ENCODE measurements at places on chromosomes 11 and 22. TPM values are rescaled to one million over a fixed set of nuclear protein-coding genes. Genes with fewer than 3 reads are reported as not detected.
A peak's percentile ranks its signal among the peaks of the same experiment; 100 is the strongest.

DNA sequence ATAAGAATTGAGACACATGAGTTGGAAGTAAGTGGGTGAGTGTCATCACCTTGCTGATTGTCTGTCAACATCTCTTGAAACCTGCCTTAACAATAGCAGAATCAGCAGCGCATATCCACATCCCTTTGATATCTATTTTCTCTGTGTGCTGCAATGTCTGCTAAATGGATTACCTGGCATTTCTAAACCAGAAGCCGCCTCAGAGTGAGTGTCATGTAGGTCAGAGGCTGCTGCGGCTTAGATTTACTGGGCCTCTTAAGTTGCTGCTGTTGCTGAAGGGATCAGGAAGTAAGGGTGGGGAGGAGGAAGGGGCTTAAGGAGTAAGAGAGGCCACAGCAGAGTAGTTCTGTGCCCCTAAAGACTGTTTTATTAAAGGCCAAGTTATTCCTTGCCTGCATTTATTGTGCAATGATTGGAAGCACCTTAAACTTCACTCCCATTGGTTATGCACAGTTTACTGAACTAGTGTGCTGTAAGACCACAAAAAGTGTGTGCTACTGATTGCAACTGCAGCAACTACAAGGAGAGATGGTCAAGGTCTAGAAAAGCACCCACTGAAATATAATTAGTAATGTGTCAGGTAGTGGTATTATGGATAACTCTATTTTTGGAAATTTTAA is 29.8 kb upstream of the TMEM41B start:
- DNase-seq = no peak

DNA sequence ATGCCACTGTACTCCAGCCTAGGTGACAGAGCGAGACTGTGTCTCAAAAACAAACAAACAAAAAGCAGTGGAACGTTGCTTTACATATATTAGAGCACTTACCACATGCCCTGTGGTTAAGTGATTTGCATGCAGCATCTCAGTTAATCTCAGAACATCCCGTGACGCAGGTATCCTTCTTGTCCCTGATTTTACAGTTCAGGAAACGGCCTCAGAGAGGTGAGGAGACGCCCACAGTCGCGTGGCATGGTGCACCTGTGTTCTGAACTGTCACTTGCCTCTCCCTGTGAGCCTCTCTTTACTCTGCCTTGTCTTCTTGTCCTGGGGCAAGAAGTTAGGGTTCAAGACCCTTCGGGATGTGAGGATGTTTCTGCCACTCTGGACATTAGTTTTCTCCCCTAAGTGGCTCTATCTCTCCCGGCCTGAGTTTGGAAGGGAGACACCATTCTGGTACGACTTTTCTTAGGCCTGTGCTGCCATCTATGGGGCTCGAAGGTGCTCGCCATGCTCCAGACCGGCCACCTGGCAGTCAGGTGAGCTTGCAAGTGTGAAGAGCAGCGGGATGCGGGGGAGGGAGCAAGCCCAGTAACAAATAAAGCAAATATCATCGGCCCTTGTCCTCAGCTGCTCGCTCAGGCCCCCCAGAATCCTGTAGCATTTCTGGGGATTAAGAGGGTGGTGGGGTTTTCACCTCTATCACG is 25.6 kb downstream of the YWHAH start:
- DNase-seq = peak; percentile 85

DNA sequence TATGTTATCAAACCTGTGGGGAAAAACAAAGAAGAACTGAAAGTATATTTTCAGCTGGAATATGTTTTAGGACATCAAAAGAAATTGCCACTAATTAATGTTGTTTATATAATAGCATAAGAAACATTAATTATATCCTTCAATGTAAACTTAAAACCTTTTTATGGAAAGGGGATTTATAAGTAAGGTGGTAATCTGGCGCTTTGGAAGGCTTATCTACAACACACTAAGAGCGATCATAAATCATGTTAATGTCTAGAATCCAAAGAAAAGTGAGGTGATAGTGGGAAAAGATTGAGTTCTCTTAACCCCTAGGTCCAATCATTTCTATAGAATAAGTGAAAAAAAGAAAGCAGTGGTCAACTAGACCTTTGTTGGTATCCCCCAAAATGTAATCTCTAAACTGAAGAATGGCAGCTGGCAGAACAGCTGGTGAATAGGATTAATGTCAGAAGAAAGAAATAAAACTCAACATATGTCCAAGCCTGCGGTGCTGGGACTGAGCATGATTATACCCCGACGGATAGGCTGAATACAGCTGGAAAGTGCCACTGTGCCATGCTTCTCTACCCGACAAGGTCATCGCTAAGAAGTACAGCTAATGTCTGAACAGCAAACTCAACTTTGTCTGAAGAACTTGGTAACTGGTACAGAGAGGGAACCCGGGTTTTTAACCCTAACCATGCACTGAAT is 64.0 kb downstream of the SOX6 start:
- DNase-seq = no peak

GRCh38 chr11:21625982-21626381 is 566.9 kb upstream of the ANO5 start:
- DNase-seq = peak; percentile 4

GRCh38 chr11:63573881-63574855 is 11.0 kb upstream of the PLAAT2 start:
- DNase-seq = peak; percentile 56

- peak; percentile 4 for DNase-seq
Measured at GRCh38 chr11:75267171-75267970, 26.8 kb downstream of the TPBGL start.

DNA sequence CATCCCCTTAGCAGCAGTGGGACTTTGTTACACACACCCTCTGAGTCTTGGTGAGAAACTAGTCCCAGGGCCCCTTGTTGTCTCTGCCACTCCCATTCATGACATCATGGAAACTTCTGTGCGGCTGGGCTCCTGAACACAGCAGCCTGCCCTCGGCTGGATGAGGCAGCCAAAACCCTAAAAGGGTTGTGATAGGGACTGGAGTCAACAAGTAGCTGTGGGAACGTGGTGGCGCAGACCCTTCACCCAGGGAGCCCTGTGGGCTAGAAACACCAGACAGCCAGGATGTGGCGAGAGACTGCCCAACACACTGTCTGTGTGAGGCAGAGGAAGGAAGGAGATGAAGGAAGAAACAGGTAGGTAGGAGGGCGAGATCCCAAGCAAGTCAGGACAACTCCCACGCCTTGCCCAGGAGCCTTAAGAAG is 3.9 kb downstream of the CD3D start:
- DNase-seq = peak; percentile 97

- no peak for DNase-seq
Measured at GRCh38 chr11:36577373-36577772, 9.6 kb downstream of the RAG1 start.

DNA sequence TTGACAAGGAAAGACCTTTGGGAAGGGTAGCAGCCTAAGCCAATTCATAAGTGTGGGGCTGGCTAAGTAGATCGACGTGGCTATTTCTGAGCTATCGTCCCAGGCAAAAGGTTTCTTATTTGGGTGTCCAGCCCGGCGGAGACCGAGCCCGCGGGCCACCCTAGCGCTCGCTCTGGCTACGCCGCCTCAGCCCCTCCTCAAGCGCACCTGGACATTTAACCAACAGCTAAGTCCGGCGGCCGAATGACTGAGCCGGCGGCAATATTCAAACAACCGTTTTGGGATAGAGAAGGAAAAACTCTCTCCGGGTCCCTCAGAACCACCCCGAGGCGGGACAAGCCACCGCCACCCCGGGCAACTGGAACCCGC is 457 bp downstream of the RNF141 start:
- no peak for DNase-seq

DNA sequence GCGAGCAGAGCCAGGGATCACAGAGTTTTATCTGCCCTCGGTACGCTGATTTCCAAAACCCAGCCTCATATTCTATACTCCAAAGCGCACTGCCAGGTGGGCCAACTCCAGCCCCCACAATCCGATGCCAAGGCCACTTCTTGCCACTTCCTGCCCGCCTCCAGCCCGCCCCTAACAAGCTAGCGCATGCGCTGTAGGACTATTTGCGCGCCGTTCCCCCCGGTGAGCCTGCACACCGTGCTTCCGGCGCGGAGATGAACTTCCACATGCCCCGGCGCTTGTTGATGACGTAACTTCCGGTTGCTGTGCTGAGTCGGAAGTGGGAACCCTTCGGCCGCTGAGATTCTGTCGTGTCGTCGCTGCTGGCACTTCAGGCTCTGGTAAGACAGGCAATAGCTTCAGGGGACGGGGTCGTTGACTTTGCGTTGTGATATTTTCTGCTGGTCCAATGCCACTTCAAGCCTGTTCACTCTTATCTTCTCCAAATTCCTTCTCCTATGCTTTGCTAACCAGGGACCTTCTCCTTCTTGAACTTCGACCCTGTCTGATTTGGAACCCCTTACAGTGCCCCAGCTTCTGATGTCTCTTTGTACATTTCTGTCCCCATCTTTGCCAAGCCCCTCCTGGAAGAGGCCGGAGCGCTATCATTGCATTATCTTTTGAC is at the start of gene UBE4A:
Gene UBE4A (plus strand): TSS at position 306 of the 664 bp plus-strand sequence. CDS start 5,481 bp downstream, outside the sequence.
- peak; percentile 100 for DNase-seq

- DNase-seq = no peak
Measured at GRCh38 chr11:106961518-106961917, 56.8 kb downstream of the GUCY1A2 start.

DNA sequence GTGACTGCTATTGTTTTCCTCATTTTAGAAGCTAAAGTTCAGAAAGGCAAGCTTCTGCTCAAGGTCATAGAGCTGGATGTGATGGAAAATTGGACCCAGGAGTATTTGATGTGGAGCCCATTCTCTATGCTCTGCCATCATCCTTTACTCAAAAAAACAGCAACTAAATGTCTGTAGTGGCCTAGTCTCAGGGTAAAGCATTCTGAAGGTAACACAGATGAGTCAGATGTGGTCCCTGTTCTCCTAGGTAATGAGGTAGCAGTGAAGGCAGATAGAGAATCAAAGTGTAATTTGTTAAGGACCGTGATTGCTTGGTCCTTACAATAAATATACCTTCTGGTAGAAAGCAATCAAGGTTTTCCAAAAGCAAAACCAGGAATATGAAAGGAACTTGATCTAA is 84.4 kb upstream of the SPON1 start:
- DNase-seq = no peak

GRCh38 chr11:12066799-12067508 is 43.4 kb upstream of the MICAL2 start:
- no peak for DNase-seq

- no peak for DNase-seq
Measured at GRCh38 chr22:17807578-17808410, 33.5 kb upstream of the BID start.

DNA sequence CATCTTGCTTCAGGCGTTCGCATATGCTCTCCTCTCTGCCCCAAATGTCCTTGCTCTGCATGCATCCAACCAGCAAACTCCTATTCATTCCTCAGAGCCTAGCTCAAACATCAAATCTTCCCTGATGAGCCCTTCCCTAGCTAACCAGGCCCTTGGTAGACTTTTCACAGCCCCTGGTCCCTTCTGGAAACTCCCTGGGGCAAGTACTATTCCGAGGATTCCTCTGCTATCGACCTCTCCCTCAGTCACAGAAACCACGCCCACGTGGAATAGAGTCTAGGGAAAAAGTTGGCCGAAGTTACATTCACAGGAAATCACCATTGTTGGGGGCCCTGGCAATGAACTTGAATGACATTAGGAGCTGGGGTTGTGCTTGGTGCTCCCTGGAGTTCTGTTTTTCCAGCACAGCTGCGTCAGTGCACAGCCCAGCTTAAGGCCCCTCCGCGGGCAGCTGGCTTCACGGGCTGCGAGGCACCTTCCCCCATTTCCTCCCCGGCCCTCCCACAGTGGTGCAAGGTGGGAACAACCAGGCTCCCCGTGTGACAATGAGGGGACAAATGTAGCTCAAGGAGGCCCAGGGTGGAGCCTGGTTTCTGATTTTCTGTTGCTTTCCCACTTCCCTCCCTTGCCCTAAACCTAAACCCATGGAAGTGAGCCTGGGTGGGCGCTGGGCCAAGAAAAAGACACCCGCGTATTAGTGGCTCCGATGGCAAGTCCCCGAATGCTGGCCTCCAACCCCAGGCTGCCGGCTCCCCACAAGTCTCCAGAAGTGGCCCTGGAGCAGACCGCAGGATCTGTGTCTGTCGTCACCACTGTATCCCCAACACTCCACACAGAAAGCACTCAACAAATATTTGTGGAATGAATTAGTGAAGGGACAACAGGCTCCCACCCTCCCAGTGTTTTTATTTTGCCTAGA is 4.3 kb upstream of the ATP5MGL start:
- no peak for DNase-seq

GRCh38 chr11:11178671-11179638 is 174.1 kb downstream of the CSNK2A3 start:
- DNase-seq = no peak

GRCh38 chr11:86923999-86924766 is 31.0 kb downstream of the FZD4 start:
- no peak for DNase-seq

DNA sequence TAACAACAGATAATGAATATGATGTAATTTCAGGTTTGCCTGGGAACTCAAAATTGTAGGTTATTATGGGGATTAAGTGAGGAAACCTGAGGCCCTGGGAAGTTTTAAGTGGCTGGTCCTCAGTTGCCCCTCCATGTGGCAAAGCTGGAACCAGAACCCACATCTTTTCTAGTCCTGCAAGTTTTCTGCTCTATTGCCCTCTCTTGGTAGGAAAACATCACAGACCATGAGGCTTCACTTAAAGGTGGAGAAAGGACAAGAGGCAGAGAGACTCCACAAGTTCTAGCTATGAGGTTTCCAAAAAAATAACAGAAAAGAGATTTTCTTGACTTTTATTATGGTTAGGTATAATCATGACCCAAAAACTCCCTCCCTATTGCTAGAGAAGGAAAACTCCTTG is 115.5 kb upstream of the DDI1 start:
- DNase-seq = no peak

- DNase-seq = no peak
Measured at GRCh38 chr11:72472765-72473164, 38.4 kb upstream of the CLPB start.

DNA sequence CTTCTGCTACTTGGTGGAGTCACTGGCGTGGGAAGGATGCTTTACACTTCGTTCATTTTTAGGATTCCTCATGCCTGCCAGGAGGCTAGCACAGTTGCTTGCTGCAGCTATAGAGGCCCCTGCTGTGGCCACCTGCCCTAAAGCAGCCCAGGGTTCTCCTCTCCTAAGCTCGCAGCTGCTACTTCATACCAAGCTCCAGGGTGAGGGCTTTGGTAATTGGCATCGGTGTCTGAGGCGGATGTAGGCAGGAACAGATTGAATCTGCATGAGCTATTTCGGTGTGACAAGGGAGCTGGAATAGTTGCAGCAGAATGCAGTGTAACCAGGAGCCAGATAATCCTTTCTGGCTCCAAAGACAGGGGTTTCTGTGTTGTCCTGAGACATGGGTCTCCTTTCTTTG is 133.1 kb downstream of the MICAL2 start:
- DNase-seq = no peak

GRCh38 chr11:80118073-80118472 is 677.2 kb upstream of the TENM4 start:
- DNase-seq = no peak

GRCh38 chr11:118645066-118645715 is 34.3 kb downstream of the TREH start:
- no peak for DNase-seq

GRCh38 chr11:3177931-3178330 is 12.8 kb upstream of the OSBPL5 start:
- no peak for DNase-seq

GRCh38 chr11:47172740-47173336 is 3.8 kb downstream of the ARFGAP2 start:
- DNase-seq = no peak

The STK33 gene
- total RNA-seq = 1.1 TPM

The PRDM11 gene
- total RNA-seq = 0.81 TPM

The KCNQ1 gene
- total RNA-seq = 10.6 TPM

The LRRC32 gene
- total RNA-seq = 2.5 TPM

The ISX gene
- total RNA-seq = not detected

The YAP1 gene
- 1.1 TPM for total RNA-seq

The KCNK4 gene
- total RNA-seq = 0.41 TPM

The TKFC gene
- total RNA-seq = 146 TPM

The SPON1 gene
- total RNA-seq = 0.24 TPM

The ABTB2 gene
- 3.7 TPM for total RNA-seq

The CCDC15 gene
- 7.3 TPM for total RNA-seq

The OR5P2 gene
- total RNA-seq = not detected
